ENCODE measurements at places on chromosomes 16 and 17. TPM values are rescaled to one million over a fixed set of nuclear protein-coding genes. Genes with fewer than 3 reads are reported as not detected.

- peak; percentile 79 for DNase-seq
Measured at GRCh38 chr17:47732399-47733046, 513 bp upstream of the TBX21 start.

DNA sequence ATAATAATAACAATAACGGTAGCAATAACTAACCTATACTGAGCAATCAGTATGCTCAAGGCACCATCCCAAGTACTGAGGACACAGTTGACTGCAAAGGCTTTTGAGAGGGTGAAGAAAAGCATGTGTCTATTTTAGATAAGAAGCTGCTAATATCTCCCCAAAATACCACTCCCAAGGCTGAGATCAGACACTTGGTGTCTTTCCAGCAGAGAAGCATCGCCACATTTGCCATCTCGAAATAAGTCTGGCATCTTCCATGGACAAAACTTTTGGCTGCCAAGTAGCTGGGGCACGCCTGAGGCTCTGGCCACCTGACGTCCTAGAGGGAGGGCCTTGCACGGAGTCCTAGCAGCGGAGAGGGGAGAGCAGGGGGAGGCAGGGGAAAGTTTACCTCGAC is 39.0 kb downstream of the ZNF423 start:
- DNase-seq, result no peak

DNA sequence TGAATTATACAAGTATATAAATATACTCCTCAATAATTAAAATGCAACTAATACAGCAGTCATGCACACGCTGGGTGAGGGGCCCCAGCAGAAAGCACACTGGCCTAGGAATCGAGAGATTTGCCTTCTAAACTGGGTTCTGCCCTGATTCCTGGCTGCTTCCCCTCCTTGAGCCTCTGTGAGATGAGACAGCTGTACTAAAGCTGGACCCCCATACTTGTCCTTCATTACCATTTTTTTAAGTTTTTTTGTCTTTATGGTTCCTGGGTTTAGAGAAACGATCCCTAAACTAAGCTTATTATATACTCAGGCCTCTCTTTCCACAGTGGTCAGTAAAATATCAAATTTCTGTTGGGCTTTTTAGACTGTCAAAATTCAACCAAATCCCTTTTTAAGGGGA is 195.1 kb upstream of the DYNLRB2 start:
- DNase-seq, result no peak

DNA sequence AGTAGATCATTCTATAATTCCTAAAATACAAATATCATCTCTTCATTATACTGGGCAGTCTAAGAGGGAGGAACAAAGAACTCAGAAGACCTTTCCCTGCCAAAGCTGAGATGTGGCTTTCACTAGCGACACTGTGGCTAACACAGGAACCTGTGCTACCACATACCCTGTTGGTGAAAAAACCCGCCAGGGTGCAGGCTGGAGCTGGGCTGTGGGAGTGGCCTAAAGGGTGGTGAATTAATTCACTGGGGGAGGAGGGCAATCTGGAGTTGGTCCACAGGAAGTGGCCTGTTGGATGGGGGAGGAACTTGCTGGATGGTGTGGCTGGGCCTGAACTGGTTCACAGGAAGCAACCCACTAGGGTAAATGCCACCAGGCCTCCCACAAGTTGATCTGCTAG is 7.4 kb downstream of the ZNF594 start:
- no peak for DNase-seq

GRCh38 chr17:47717261-47717697 is 15.8 kb upstream of the TBX21 start:
- no peak for DNase-seq

- DNase-seq, result peak; percentile 9
Measured at GRCh38 chr17:70344386-70345060, 175.2 kb downstream of the KCNJ2 start.

DNA sequence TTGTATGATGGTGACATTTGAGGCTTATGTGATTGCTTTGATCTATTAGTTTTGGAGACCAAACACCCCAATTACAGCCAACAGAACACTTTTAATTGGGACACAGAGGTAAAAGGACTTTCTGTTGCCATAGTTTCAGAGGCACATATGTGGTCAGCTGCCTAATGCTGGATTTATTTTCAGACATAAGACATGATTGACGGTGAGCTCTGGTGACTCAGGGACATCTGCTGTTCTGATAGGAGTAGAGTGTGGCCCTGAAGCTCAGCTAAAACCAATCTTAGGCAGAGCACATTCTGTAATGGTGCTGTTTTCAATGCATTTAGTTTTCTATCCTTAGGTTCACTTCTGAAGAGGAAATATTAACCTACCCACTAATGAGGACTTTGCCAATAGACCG is 247.1 kb downstream of the UTP18 start:
- DNase-seq, result no peak

DNA sequence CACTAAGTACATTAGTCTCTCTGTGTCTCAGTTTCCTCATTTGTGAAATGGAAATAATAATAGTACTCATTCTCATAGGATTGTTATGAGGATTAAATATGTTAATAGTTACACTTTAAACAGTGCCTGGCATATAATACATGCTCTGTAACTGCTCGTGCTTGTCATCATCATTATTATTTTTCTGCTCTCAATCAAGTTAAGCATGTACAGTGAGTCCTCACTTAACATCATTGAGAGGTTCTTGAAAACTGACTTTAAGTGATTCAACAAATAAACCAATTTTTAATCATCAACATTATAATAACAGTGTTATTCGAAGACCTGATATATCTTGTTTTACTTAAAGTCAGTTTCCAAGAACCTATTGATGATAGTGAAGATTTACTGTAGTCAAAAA is 322.3 kb downstream of the ZFHX3 start:
- no peak for DNase-seq

DNA sequence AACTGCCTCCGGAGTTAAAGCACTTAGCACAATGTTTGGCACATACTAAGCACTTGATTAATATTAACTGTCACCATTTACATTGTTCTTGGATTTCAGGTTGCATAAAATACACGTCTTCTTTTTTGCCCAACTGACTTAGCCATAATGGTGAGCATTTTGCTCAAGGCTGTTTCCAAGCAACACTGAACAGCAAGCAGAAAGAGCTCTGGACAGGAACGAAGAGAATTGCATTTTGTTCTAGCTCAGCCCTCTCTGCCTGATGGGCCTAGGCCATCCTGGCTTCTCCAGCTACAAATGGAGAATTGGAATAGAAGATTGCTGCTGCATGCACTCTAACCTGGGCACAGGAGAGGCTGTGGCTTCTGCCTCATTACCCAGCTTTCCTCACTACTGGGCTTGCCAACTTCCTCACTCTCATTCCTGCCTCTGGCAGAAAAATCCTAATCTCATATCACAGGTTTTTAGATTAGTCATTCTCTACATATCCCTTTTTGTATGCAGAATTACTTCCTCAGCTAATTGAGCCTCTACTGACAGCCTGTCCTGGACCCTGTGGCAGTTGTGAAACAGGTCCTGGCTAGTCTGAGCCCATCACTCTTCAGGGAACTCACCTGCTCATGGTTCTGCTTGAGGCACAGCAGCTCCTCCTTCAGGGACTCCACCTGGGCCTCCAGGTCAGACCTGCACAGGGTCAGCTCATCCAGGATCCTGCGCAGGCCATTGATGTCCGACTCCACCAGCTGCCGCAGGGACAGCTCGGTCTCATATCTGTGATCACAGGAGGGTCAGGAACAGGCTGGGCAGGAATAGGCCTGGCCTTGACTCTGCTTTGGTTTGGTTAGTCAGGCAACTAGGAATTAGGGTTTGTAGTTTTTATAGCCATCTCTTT is 2.5 kb downstream of the KRT33A start:
- DNase-seq, result no peak

DNA sequence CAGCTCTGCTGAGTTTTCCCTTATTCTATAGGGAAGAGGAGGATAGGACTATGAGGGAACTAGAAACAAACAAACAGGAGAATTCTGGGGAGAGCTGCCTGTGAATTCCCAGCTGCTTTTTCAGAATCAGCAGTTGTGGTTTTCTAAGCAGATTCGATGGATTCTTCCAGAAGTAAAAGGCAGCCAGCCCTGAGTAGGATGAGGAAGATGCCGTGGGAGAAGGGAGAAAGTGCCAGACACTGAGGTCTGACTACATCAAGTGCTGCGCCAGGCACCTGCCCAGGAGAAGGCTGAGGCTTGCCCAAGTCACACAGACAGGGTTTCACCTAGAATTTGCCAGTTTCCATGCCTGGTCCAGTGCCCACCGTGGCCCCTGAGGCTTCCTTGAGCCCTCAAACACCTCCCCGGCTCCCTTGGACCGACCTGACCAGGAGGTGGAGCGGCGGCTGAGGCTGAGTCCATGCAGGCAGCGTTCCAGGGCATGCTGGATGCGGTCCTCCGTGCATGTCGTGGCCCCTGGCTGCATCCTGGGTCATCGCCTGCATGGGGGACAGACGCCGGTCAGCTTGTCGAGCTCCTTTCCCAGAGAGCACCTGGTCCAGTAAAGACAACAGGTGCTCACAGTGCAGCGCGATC is 43.6 kb upstream of the PIK3R6 start:
- peak; percentile 71 for DNase-seq

DNA sequence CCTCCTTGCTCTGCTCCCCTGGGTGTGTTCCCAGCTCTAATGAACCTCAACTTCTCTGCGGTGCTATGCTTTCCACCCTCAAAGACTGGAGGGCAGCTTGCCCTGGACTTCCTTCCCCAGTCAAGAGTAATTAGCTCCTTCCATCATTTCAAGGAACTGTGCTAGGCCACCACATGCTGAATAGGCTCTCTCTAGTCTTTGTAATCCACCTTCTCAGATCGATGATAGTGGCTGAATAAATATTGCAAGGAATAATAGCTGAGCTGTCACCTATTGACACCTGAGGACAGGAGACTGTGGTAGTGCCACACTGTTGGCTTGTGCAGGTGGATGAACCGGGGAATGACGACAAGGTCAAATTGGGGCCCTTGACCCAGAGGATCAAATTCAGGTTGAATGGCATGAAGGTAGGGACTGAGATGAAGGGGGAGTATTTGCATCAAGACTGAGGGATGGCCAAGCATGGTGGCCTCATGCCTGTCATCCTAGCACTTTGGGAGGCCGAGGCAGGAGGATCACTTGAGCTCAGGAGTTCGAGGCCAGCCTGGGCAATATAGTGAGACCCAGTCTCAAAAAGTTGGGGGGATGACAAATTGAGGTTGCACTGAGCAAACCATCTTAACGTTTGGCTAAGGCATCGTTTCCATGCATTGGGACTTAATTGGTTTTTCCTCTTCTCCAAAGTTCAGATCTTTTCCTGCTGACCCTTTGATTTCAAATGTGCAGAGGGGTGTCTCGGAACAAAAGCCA is 18.8 kb upstream of the SLC5A11 start:
- peak; percentile 50 for DNase-seq

- DNase-seq, result no peak
Measured at GRCh38 chr16:77564791-77565390, 130.1 kb upstream of the ADAMTS18 start.

TMEM238L gene
- not detected for total RNA-seq

ASPHD1 gene
- 1.8 TPM for total RNA-seq

EFNB3 gene
- total RNA-seq, result 1.8 TPM

All from osteoblast (primary cell).